ENCODE measurements at places on chromosomes 16 and 17. TPM values are rescaled to one million over a fixed set of nuclear protein-coding genes. Genes with fewer than 3 reads are reported as not detected.

NRN1L gene
- total RNA-seq = not detected

DNA sequence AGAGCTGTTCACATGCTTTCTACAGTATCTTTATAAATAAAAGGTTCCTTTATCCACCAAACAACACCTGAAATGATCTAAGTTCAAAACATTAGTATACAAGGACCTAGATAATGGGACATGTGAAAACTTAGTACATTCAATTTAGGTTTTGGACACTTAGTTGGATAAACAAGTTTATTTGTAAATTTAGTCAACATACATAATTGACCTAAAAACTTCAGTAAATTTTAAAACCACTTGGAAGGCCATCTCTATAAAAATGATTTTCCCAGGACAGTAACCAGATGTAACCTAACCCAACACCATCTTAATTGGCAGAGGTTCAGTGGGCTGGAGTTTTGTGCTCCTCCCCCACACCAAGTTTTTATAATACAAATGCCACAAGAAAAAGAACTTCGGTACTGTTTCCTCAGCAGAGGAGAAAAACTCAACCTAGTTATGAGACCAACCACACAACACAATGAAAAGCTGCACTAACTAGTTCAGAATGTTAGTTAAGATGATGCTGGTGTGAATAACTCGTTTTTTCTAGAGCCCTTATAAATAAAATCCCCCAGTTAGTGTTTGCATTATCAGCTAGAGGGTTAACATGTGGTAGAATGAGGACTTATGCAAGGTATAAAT lies 7.2 kb upstream of the UNK start:
- peaks cover 38% of the 10 kb centered on the region for H3K4me1 ChIP-seq
- H3K4me3 ChIP-seq = peak overlapping the region; percentile 91
- H3K27ac ChIP-seq = peak overlapping the region; percentile 38
- no peaks in the 10 kb centered on the region for H3K27me3 ChIP-seq
- DNase-seq = no peak
- H3K36me3 ChIP-seq = peaks cover 51% of the 10 kb centered on the region

DNA sequence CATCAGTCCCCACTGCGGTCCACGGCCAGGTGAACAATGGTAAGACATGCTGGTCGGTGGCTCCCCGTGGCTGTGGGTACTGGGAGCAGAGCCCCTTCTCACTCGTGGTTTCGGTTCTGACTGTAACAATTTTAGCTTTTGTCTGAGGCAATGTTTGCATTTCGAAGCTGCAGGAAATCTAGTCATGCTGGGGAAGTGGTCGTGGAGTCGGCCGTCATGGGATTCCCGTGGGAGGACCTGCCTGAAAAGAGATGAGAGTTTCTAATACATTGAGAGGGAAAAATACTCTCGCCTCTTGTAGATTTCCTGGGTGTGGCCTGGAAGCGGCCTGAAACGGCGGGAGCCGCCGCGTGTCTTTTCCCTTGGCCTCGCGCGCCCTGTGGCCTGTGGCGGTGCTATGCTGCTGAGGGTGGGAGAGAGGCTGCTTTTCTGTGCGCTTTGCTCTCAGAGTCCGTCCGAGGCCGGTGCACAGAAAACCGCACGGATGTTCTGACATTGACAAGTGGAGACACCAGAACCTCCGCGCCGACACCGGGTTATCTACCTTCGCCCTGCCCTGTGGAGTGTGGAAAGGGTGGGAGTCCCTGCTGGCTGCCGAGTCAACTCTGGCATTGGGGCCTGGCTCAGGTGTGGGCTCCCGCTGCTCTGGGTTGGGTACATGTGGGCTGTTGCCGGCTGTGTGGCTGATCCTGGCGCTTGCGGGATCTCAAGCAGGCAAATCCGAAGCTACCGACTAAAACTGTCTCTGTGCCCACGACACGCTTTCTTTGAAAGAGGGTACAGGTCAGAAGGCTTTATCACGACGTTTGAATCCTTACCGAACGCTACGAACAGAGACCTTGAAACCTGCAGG lies 60.8 kb downstream of the WDR45B start:
- H3K4me1 ChIP-seq = peaks cover 24% of the 10 kb centered on the region
- H3K36me3 ChIP-seq = peaks cover 16% of the 10 kb centered on the region
- no peak for DNase-seq
- no peaks in the 10 kb centered on the region for H3K27me3 ChIP-seq

MFSD6L gene
- total RNA-seq = 0.17 TPM

GRCh38 chr17:78532922-78533640 lies 44.1 kb downstream of the DNAH17 start:
- H3K4me3 ChIP-seq = no peak overlapping the region
- H3K27ac ChIP-seq = no peak overlapping the region
- H3K36me3 ChIP-seq = no peaks in the 10 kb centered on the region
- H3K4me1 ChIP-seq = peaks cover 12% of the 10 kb centered on the region
- no peak for DNase-seq
